AG10803 (cell line): ENCODE measurements at places on chromosomes 7 and 10.

DNA sequence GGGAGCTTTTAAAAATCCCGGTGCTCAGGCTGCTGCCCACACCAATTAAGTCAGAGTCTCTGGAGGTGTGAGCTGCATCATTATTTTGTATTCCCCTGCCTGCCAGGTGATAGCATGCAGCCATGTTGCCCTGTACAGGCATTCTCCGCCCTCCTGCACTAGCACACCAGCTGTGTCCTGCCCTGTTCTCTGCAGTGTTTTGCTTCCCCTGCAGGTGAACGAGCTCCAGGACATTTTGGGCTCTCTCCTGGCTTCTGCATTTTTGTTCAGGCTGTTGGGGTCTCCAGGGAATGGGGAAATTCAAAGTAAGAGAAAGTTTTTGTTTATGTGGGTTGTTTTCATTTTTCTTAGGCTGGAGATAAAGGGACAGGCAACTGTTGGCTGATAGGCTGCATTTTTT, 271.0 kb upstream of the COBL start:
- no peak for DNase-seq

- DNase-seq = no peak
Observed at GRCh38 chr10:79063071-79063491, 5.7 kb upstream of the ZMIZ1 start.

DNA sequence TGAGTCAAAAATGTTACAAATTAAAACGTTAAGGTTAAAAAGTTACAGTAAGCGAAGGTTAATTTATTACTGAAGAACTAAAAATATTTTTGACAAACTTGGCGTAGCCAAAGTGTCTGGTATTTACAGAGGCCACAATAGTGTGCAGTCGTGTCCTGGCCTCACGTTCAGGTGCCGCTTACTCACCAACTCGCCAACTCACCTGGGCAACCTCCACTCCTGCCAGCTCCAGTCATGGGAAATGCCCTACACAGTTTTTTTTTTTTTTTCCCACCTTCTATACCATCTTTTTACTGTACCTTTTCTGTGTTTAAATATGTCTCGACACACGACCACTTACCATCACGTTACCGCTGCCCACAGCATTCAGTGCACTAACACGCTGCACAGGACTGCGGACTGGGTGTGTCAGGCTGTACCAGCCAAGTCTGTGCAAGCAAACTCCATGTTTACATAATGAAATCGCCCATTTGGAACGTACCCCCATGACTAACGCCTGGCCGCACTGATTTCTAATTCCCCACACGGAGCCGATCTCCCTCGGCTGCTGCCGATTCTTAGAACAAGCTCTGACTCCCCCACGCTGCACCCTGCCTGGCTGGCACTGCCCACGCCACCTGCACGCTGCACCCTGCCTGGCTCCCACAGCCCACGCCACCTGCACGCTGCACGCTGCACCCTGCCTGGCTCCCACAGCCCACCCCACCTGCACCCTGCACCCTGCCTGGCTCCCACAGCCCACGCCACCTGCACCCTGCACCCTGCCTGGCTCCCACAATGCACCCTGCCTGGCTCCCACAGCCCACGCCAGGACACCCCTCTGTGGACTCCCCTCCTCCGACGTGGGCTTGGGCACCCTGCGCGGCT, 203.1 kb downstream of the ZMYND11 start:
- DNase-seq = peak; percentile 43

DNA sequence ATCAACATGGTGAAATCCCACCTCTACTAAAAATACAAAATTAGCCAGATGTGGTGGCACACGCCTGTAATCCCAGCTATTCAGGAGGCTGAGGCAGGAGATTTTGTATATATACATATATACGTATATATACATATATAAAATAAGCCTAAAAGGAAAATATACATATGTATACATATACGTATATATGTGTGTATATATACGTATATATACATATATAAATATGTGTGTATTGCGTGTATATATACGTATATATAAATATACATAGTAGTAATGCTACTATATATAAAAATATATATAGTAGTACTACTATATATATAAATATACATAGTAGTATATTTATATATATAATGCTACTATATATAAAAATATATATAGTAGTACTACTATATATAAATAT, 26.5 kb upstream of the PBLD start:
- no peak for DNase-seq

GRCh38 chr7:155665957-155666287, 21.5 kb downstream of the RBM33 start:
- peak; percentile 82 for DNase-seq

DNA sequence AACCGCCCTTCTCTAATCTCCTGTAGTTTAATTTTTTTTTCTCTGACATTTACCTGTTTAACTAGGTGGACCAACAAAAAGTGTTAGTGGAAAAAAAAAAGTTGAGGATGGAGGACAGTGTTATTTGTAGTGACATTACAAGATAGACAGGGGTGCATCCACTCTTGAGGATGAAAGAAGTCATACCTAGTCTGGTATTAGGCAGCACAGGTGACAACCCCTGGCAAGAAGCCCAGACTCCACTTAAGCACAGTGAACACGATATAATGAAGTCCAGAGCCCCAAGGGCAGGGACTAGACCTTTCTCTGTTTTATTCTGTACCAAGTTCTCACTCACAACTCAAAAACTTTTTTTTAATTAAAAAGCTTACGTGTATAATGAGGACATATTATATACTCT, 268.4 kb downstream of the GPR37 start:
- DNase-seq = no peak

DNA sequence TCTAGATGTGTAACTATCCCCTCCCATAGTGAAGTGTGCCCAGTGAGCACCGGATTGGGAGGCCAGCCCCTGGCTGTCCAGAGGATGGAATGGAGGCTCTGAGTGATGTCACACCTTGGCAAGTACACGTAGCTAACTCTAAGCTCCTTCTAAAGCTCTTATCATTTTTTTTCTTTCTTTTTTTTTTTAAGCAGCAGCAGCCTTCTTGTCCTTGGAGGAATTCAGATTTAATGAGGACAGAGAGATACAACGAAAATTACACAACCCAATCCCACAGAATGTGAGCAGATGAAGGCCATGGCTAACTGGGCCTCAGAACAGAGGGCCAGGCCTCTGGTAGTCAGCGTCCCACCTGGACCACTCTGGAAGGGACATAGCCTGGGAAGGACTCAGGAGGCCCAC, 11.3 kb downstream of the TNS3 start:
- DNase-seq = peak; percentile 83

- DNase-seq = no peak
Observed at GRCh38 chr7:8015100-8015745, 46.6 kb downstream of the GLCCI1 start.

DNA sequence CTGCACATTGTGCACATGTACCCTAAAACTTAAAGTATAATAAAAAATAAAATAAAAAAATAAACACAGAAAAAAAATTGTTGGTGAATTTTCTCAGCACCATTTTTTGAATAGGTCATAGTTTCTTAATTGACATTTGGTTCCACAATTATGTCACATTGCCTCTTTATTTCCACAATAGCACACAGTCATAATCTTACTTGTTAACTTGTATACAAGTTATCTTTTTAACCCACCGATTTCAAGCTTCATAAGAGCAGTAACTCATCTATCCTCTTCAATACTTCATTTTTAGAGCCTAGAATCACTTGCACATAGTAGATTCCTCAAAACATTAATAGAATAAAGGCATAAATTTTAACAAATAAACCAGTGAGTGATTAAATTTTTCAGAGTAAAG, 1425.1 kb upstream of the LRRTM3 start:
- no peak for DNase-seq

DNA sequence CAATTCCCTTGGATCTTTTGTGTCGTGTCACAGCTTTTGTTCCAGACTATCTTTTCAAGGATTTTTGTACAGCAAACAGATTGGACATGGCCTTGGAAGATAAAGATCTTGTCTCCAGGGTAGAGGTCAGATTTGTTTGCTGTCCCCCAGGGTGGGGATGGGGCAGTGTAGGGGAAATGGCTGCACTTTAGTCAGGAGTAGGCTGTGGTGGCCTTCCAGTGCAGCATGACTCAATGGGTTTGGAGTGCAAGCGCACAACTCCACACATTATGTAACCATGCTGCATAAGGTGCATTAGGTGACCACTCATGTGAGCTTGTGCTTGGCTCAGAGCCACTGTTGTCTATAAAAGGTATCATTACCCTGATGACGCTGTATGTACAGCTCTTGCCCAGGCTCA, 23.9 kb upstream of the ADAMTS14 start:
- DNase-seq = no peak

DNA sequence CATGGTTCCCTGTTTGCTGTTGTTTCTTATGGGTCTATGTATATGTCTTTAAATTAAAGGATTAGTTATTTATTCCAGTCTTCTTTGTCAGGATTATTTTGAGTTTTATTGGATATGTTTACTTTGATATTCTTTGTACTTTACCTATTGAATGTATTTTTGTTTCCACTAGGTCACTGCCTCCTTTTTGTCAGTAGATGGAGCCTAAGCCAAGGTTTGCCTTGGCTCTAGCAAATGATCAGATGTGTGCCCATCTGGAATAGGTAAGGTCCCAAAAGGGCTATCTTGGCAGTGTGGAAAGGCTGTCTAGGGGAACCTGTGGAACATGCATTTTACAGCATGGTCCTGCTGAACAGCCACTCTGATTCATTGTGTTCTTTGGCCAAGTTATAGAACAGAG, 337.3 kb upstream of the GHITM start:
- DNase-seq = no peak

- DNase-seq = peak; percentile 69
Observed at GRCh38 chr7:40673285-40673684, 538.5 kb downstream of the SUGCT start.

GRCh38 chr7:132343199-132343598, 233.1 kb downstream of the PLXNA4 start:
- peak; percentile 81 for DNase-seq

DNA sequence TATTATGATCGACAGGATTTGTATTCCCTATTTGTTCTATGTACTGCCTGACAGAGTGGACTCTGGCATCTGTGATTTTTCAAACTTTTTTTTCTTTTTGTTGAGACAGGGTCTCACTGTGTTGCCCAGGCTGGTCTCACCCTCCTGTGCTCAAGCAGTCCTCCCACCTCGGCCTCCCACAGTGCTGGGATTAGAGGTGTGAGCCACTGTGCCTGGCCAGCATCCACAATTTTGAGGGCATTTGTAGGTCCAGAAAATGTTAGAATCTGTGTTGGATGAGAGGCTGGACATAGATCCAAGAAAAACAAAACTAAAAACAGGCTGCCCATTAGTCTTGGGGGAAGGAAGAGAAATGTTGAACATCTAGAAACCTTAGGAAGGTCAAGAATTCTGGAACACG, 34.3 kb downstream of the SGPL1 start:
- DNase-seq = no peak

GRCh38 chr7:105712877-105713276, 131.6 kb upstream of the EFCAB10 start:
- no peak for DNase-seq

- DNase-seq = peak; percentile 95
Observed at GRCh38 chr10:91340613-91341362, 69.4 kb upstream of the HECTD2 start.

DNA sequence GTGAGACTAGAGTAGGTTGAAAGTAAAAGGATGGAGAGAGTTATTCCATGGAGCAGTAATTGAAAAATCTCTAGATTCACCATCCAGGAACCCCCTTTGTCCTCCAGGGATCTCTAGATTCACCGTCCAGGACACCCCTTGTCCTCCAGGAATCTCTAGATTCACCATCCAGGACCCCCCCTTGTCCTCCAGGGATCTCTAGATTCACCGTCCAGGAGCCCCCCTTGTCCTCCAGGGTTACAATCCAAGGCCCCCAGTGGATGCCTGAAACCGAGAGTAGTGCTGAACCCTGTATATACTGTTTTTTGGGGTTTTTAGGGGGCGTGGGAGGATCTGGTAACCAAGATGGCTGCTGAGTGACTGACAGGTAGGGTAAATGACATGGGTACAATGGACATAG, 38.3 kb upstream of the PPP2R2D start:
- no peak for DNase-seq

- peak; percentile 97 for DNase-seq
Observed at GRCh38 chr7:138459413-138460175, 465 bp upstream of the TRIM24 start.

DNA sequence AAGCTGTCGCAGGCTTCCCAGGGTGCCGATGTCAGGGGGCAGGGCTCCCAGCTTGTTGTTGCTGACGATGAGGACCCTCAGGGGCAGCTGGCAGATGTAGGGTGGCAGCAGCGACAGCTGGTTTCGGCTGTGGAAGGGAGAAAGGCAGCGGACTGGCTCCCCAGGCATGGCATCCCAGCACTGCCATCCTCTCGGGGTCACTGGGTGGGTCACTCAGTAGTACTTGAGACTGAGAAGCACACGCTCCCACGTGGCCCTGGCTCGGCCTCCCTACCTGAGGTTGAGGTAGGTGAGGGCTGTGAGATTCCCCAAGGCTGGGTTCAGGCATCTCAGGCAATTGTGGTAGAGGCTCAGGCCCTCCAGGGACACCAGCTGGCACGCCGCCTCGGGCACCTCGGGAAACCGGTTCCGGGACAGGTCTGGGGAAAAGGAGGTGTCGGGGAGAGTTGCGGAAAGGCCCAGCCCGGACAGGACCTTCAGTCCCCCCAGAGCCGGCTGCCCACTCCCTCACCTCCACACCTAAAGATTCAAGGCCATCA, 3.8 kb downstream of the LRCH4 start:
- DNase-seq = no peak

GRCh38 chr10:11148142-11149028, 130.7 kb downstream of the CELF2 start:
- DNase-seq = no peak

DNA sequence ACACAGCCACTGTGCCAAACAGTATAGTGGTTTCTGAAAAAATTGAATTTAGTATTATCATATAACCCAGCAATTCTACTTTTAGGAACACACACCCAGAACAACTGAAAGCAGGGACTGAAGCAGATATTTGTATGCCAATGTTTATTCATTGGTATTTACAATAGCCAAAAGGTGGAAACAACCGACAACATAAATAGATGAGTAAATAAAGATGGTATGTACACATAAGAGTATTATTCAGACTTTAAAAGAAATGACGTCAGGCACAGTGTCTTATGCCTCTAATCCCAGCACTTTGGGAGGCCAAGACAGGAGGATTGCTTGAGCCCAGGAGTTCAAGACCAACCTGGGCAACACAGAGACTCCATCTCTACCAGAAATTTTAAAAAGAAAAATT, 7.2 kb downstream of the CDCA7L start:
- no peak for DNase-seq

DNA sequence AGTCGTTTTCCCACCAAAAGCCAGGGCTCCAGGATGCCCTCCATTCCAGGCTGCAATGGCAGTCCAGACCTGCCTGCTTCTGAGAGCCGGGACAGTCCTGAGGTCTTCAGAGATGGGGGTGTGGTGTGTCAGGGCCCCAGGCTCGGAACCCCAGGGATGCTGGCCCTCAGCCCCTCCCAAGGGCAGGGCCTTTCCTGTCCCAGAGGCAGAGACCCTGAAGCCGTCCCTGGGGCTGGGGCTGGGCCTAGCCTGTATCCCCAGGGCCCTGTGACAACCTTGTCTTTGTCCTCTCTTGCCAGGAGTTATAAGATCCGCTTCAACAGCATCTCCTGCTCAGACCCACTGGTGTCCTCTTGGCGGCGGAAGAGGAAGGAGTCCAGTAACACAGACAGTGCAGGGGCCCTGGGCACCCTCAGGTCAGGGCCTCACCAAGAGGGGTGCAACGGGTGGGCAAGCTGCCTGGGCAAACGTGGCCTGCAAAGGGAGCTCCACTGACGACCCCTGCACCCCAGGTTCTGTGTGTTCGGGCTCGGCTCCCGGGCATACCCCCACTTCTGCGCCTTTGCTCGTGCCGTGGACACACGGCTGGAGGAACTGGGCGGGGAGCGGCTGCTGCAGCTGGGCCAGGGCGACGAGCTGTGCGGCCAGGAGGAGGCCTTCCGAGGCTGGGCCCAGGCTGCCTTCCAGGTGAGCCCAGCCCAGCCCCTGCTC, 15.9 kb downstream of the NOS3 start:
- DNase-seq = no peak

- no peak for DNase-seq
Observed at GRCh38 chr7:47408675-47409074, 173.2 kb downstream of the TNS3 start.
